Small intestine (tissue), 16 donors: ENCODE measurements at places on chromosomes 2 and 18.

GRCh38 chr18:9849407-9850283, 36.1 kb upstream of the TXNDC2 start:
- no peaks in the 10 kb centered on the region for H3K4me1 ChIP-seq
- H3K4me3 ChIP-seq = no peak overlapping the region
- no peak overlapping the region for H3K27ac ChIP-seq
- no peaks in the 10 kb centered on the region for H3K27me3 ChIP-seq

GRCh38 chr2:45905632-45905958, 254.1 kb downstream of the PRKCE start:
- no peak overlapping the region for H3K27ac ChIP-seq
- H3K36me3 ChIP-seq = no peaks in the 10 kb centered on the region
- no peak overlapping the region for H3K4me3 ChIP-seq
- DNase-seq = peak; percentile 21

DNA sequence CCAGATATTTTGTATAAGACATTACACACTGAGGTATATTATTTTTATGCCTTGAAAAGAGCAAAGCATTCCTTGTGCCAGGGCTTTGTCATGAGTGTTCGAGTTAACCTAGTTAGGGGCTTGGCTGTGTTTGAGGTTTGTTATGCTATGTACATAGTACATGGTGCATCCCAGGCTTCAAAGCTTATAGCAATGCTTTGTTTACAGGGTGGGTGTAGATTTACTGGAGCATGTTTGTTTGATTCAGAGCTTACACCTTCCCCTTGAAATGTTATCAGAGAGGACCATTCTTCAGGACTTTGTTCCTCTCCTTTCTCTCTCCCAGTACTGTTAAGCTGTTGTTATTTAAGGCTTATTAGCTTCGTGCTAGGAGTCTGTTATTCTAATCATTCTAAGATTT, 738.7 kb upstream of the LRRTM4 start:
- DNase-seq = no peak
- no peaks in the 10 kb centered on the region for H3K36me3 ChIP-seq
- no peak overlapping the region for H3K4me3 ChIP-seq
- no peaks in the 10 kb centered on the region for H3K4me1 ChIP-seq

- no peak for DNase-seq
- H3K4me1 ChIP-seq = peaks cover 72% of the 10 kb centered on the region
- H3K4me3 ChIP-seq = no peak overlapping the region
- no peaks in the 10 kb centered on the region for H3K27me3 ChIP-seq
- H3K36me3 ChIP-seq = no peaks in the 10 kb centered on the region
Observed at GRCh38 chr2:20612925-20613916, 37.7 kb downstream of the HS1BP3 start.

GRCh38 chr2:35852-36251, 10.5 kb downstream of the FAM110C start:
- H3K27ac ChIP-seq = peak overlapping the region; percentile 73
- peaks cover 2% of the 10 kb centered on the region for H3K36me3 ChIP-seq
- H3K27me3 ChIP-seq = no peaks in the 10 kb centered on the region
- H3K4me3 ChIP-seq = no peak overlapping the region
- peaks cover 15% of the 10 kb centered on the region for H3K4me1 ChIP-seq
- peak; percentile 92 for DNase-seq

GRCh38 chr2:109402980-109403840, 210.6 kb downstream of the SEPTIN10 start:
- H3K27ac ChIP-seq = no peak overlapping the region
- no peak overlapping the region for H3K4me3 ChIP-seq
- no peaks in the 10 kb centered on the region for H3K36me3 ChIP-seq
- no peaks in the 10 kb centered on the region for H3K27me3 ChIP-seq
- H3K4me1 ChIP-seq = no peaks in the 10 kb centered on the region

- H3K27ac ChIP-seq = no peak overlapping the region
- DNase-seq = no peak
- H3K27me3 ChIP-seq = peaks cover 4% of the 10 kb centered on the region
- H3K4me1 ChIP-seq = no peaks in the 10 kb centered on the region
- H3K4me3 ChIP-seq = no peak overlapping the region
Observed at GRCh38 chr2:217249121-217250012, 389.5 kb upstream of the TNP1 start.

DNA sequence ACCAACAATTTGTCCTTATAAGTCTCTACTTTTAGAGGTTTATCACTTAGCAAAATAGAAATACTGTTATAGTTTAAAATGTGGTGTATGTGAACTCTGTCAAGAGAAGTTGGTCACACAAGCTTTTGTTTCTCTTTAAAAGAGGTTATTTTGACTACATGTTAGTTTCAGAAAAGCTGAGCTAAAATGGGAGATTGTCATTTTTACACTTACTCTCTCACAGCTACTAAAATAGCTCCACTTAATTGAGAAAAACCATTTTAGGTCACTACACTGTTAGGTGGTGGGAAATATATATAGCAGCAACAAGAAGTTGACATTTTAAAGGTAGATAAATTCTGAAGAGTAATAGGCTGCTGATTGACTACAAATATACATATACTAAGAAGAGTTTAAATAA, 161.5 kb upstream of the KCNJ3 start:
- H3K27me3 ChIP-seq = no peaks in the 10 kb centered on the region
- no peak overlapping the region for H3K4me3 ChIP-seq
- H3K27ac ChIP-seq = no peak overlapping the region
- H3K36me3 ChIP-seq = no peaks in the 10 kb centered on the region
- H3K4me1 ChIP-seq = no peaks in the 10 kb centered on the region

GRCh38 chr2:3656762-3657721, 958 bp upstream of the ALLC start:
- no peak overlapping the region for H3K4me3 ChIP-seq
- H3K27ac ChIP-seq = no peak overlapping the region
- no peaks in the 10 kb centered on the region for H3K4me1 ChIP-seq
- H3K36me3 ChIP-seq = no peaks in the 10 kb centered on the region

GRCh38 chr2:54520687-54521086, 64.6 kb downstream of the SPTBN1 start:
- H3K27me3 ChIP-seq = no peaks in the 10 kb centered on the region
- H3K27ac ChIP-seq = peak overlapping the region; percentile 29
- peaks cover 5% of the 10 kb centered on the region for H3K4me1 ChIP-seq
- no peaks in the 10 kb centered on the region for H3K36me3 ChIP-seq
- no peak for DNase-seq
- H3K4me3 ChIP-seq = no peak overlapping the region

GRCh38 chr2:7243276-7243675, 326.1 kb downstream of the RNF144A start:
- H3K4me3 ChIP-seq = no peak overlapping the region
- no peak overlapping the region for H3K27ac ChIP-seq
- H3K4me1 ChIP-seq = no peaks in the 10 kb centered on the region

- H3K27ac ChIP-seq = no peak overlapping the region
- H3K36me3 ChIP-seq = peaks cover 5% of the 10 kb centered on the region
- H3K27me3 ChIP-seq = no peaks in the 10 kb centered on the region
- no peak overlapping the region for H3K4me3 ChIP-seq
Observed at GRCh38 chr2:42721898-42722297, 42.0 kb downstream of the OXER1 start.

DNA sequence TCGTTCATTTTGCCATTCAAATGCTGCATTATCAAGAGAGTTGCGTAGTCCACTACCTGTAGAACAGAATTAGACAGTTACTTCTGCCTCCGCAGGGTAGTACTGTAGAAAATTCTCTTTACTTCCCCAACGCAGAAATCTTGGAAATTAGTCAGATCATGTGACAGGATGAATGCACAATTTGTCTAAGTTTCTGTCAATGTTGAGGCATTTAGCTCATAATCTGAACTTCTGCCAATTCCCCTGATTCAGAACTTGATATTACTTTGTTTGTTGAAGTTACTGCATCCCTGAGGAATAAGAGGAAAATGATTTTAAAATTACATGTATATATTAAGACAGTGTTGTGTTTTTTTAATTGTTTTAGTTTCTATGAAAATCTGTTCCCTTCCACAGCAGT, 83.4 kb downstream of the TTC27 start:
- no peak overlapping the region for H3K4me3 ChIP-seq
- H3K27ac ChIP-seq = no peak overlapping the region
- peaks cover 6% of the 10 kb centered on the region for H3K36me3 ChIP-seq
- no peaks in the 10 kb centered on the region for H3K4me1 ChIP-seq
- DNase-seq = no peak

- H3K27me3 ChIP-seq = no peaks in the 10 kb centered on the region
- no peak overlapping the region for H3K4me3 ChIP-seq
- H3K36me3 ChIP-seq = no peaks in the 10 kb centered on the region
- H3K27ac ChIP-seq = no peak overlapping the region
- DNase-seq = no peak
Observed at GRCh38 chr18:53984021-53984420, 240.4 kb downstream of the MBD2 start.

DNA sequence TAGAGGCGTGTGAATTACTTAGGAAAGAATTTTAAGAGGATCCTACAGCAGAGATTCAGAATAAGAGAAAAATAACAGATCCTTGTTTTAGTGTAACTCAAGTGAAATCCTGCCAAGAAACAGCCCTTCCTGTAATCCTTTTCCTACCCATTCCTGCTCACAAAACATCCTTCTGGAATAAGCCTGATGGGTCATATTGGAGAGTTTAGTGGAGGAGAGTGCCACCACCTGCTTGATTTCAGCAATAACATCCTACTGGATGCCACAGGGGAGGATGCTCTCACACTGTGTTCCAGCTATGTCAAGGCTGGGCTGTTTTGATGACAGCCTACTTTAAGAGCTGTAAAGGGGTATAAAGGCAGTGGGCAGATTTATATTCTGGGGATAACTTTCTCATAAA, 54.8 kb upstream of the CCDC178 start:
- H3K27me3 ChIP-seq = no peaks in the 10 kb centered on the region
- no peak overlapping the region for H3K4me3 ChIP-seq
- DNase-seq = peak; percentile 30
- H3K4me1 ChIP-seq = no peaks in the 10 kb centered on the region
- no peaks in the 10 kb centered on the region for H3K36me3 ChIP-seq
- H3K27ac ChIP-seq = no peak overlapping the region

GRCh38 chr2:191950132-191950874, 103.4 kb upstream of the CAVIN2 start:
- no peaks in the 10 kb centered on the region for H3K27me3 ChIP-seq
- H3K36me3 ChIP-seq = no peaks in the 10 kb centered on the region
- H3K4me1 ChIP-seq = no peaks in the 10 kb centered on the region
- H3K4me3 ChIP-seq = no peak overlapping the region
- DNase-seq = no peak

DNA sequence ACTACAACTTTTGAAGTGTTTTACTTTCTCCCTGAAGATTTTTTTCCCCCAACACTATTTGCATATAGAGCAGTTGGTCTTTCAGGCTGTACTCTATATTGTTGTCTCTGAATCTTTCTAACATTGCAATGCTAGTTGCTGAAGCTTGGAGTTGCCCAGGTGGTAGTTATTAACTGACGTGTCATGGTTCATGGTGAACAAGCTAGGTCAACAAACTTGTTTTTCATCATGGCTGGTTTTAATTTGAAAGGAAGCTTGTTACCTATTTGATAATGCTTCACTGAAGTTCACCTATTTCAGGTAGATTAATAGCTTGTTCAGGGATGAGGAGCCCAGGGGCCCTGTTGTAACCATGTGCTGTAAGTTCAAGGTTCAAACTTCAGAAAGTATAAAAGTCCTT, 158.8 kb upstream of the ZEB2 start:
- H3K27ac ChIP-seq = no peak overlapping the region
- no peaks in the 10 kb centered on the region for H3K27me3 ChIP-seq
- H3K36me3 ChIP-seq = no peaks in the 10 kb centered on the region
- H3K4me3 ChIP-seq = no peak overlapping the region
- DNase-seq = peak; percentile 51

GRCh38 chr2:113791697-113792590, 35.5 kb upstream of the SLC35F5 start:
- peak; percentile 10 for DNase-seq
- no peak overlapping the region for H3K27ac ChIP-seq
- H3K4me3 ChIP-seq = no peak overlapping the region
- no peaks in the 10 kb centered on the region for H3K36me3 ChIP-seq
- H3K4me1 ChIP-seq = no peaks in the 10 kb centered on the region

- no peaks in the 10 kb centered on the region for H3K27me3 ChIP-seq
- no peak overlapping the region for H3K4me3 ChIP-seq
- no peaks in the 10 kb centered on the region for H3K4me1 ChIP-seq
- H3K27ac ChIP-seq = no peak overlapping the region
- DNase-seq = no peak
- no peaks in the 10 kb centered on the region for H3K36me3 ChIP-seq
Observed at GRCh38 chr18:48963586-48964470, 13.1 kb upstream of the SMAD7 start.

DNA sequence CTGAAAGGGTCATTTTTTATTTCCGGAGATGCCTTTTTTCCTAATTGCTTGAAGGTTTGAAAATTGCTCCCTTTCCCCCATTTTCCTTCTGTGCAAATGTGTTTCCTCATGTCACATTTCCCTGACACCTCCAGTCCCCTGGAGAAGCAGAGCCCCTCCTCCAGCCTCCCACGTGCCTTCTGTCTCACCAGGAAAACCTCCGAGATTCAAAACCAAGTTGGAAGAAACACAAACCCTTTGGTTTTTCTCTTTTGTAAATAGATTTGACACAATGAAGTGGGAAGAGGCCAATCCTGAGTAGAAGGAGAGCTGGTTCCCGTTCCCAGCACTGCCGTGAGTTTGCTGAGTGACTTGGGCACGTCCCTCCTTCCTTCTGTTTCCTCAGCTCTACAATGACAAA, 125.4 kb upstream of the MYCN start:
- no peaks in the 10 kb centered on the region for H3K4me1 ChIP-seq
- DNase-seq = no peak
- H3K27ac ChIP-seq = no peak overlapping the region
- H3K4me3 ChIP-seq = no peak overlapping the region
- no peaks in the 10 kb centered on the region for H3K36me3 ChIP-seq
- no peaks in the 10 kb centered on the region for H3K27me3 ChIP-seq

DNA sequence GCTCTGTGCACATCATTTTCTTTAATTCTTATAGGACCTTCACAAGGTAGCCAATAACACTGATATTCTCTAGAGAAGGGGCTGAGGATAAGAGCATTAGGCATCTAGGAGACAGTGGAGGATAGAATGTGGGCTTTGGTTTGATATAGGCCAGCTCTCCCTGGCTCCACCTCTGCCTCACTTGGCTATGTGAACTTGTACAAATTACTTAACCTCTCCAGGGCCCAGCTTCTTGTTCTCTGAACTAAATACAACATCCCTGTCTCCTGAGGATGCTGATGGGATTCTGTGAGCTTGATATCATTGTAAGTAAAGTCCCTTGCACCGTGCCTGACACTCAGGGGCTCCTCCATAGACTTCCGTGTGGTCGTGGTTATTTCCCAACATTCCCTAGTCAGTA, 87.3 kb downstream of the ACOXL start:
- no peak for DNase-seq
- peaks cover 16% of the 10 kb centered on the region for H3K27me3 ChIP-seq
- H3K27ac ChIP-seq = no peak overlapping the region
- no peaks in the 10 kb centered on the region for H3K36me3 ChIP-seq

DNA sequence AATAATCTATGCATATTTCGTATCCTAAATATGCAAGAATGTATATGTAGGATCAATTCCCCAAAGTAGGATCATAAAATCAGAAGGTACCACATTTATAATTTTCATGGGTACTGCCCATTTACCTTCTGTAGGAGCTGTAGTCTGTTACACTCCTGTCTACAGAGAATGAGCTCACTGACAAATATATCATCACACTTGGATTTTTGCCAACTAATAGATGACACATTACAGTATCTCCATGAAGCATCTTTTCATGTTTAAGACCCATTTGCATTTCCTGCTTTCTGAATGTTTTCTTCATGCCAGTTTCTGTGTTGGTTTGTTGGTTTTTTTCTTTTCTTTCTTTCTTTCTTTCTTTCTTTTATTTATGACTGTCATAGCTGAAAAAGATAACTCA, 70.9 kb upstream of the EML6 start:
- DNase-seq = no peak
- no peak overlapping the region for H3K27ac ChIP-seq
- no peak overlapping the region for H3K4me3 ChIP-seq
- H3K36me3 ChIP-seq = peaks cover 29% of the 10 kb centered on the region
- H3K4me1 ChIP-seq = no peaks in the 10 kb centered on the region
- H3K27me3 ChIP-seq = no peaks in the 10 kb centered on the region
